ENCODE measurements at places on chromosomes 2 and 18. TPM values are rescaled to one million over a fixed set of nuclear protein-coding genes. Genes with fewer than 3 reads are reported as not detected.

DNA sequence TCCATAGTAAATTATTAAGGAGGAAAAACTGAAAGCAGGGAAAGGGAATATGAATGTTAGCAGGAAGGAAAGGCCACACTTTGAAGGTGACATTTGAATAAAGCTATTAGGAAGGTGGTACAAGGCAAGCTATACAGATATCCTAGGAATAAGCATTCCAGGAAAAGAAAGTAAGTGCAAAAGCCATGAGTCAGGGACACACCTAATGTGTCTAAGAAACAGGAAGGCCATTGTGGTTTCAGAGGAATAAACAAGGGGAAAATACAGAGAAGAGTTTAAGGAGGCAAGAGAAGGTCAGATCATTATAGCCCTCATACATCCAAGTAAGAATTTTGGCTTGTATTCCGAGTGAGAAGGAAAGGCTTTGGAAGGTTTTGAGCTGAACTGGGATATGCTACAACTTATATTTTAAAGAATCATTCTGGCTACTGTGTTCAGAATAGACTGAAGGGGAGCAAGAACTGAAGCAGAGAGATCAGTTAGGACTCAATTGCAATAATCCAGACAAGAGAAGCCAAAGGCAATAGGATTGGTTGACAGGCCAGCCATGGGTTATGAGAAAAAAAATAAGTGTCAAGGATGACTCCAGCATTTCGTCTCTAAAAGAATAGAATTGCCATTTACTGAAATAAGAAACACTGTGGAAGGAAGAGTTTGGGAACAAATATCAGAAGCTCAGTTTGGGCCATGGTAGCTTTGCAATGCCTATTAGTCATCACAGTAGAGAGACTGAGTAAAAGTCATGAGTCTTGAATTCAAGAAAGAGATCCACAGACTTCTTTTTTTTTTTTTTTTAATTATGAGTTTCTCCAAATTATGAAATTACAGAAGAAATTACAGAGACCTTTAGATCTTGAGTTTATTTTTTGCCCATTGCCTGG is 11.3 kb downstream of the RAD51AP2 start:
- DNase-seq = no peak

DNA sequence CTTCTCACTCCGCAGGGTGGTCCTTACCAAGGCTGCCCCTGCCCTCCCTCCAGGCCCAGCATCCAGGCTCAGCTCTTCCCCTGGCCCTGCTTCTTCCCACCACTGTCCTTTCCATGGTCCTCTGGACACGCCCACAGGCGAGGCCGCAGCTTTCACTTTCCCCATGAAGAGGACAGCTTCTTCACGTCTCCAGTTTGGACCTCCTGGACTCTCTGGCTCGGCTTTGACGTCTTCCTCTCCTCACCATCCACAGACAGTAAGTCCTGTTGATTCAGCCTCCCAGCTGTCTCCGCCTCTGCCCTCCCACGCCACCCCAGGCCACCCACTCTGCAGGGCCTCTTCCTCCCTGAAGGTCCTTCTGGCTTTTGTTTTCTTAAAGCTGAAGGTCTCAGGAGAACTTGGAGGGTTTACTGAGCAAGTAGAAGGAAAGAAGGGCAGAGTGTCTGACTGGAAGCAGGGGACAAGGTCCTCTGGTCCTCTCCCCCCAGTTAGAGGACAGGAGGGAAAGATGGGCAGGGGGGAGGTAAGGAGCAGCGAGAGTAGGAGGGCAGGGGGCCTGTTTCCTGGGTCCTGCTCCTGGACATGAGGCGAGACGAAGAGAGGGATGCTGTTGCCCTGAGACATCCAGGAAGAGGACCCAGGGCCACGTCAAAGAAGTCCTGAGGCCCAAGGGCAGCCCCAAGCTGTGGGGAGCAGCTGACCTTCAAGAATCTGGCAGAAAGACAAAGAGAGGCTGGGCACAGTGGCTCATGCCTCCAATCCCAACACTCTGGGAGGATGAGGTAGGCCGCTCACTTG is 24.7 kb upstream of the NMUR1 start:
- peak; percentile 63 for DNase-seq

DNA sequence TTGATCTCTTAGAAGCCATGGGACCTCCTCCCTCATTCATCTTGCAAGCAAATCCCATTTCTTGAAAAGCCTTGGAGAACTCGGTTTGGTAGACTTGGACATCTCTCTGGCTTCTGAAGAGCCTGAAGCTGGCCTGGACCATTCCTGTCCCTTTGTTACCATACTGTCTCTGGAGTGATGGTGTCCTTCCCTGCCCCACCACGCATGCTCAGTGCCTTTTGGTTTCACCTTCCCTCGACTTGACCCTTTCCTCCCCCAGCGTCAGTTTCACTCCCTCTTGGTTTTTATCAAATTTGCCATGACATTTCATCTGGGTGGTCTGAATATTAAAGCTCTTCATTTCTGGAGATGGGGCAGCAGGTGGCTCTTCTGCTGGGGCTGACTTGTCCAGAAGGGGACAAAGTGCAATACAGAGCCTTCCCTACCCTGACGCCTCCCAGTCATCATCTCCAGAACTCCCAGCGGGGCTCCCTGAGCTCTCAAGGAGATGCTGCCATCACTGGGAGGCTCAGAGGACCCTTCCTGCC is 20.0 kb downstream of the FOSL2 start:
- DNase-seq = no peak

DNA sequence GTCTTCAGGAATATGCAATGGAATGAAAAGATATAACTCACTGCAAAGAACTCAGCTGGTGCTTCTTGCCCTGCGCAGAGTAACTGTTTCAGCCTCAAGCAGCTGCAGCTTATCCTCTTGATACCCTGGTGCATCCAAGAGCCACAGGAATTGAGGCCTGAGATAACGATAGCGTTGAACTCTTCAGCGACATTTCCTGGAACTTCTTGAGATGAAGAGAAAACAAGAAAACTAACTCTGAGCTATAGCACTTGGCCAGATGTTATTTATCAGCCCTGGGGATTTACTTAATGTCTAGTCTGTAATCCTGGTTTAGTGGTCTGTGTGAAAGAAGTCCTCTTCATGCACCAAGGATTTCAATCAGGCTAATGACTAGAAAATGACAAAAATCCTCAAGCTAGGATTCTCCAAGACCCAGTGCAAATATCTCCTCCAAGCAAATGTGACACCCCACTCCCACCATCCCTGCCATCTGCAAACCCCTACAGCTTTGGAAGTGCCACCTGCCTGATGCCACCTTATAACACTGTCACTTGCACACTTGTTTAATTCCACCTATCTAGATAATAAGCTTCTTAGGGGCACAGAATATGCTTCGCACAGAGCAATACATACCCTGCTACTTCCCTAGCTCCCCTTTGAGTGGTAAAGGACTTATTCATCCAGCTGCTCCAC is 40.6 kb downstream of the EHD3 start:
- peak; percentile 27 for DNase-seq

- DNase-seq = no peak
Measured at GRCh38 chr2:217875138-217875537, 127.7 kb downstream of the TNS1 start.

DNA sequence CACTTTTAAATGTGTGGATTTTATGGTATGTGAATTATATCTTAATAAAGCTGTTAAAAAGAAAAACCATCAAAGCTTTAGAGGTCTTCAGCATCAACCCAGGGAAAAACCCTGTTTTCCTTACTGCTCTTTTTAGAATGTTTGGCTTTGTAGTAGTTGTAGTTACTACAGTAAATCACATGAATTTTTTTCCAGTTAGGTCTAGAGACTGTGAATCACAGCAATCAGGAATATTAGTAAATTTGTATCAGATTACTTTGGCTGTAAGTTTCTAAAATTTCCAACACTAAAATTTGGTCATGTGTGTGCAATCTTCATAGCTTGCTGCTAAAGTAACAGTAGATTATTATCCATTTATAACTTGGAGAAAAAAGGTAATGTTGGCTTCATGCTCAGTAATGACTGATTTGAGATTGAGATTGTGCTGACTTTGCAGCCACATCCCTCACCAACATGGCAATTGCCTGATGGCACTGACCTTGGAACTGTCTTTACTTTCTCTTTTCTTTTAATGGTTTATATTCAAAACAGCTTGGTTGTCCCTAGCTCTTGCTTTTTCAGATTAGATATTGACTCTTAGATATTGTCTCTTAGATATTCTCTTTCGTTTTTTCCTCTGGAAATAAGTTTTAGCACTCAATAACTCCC is 41.1 kb downstream of the LCLAT1 start:
- DNase-seq = no peak

GRCh38 chr2:21042958-21043743 is 722 bp downstream of the APOB start:
- peak; percentile 44 for DNase-seq

DNA sequence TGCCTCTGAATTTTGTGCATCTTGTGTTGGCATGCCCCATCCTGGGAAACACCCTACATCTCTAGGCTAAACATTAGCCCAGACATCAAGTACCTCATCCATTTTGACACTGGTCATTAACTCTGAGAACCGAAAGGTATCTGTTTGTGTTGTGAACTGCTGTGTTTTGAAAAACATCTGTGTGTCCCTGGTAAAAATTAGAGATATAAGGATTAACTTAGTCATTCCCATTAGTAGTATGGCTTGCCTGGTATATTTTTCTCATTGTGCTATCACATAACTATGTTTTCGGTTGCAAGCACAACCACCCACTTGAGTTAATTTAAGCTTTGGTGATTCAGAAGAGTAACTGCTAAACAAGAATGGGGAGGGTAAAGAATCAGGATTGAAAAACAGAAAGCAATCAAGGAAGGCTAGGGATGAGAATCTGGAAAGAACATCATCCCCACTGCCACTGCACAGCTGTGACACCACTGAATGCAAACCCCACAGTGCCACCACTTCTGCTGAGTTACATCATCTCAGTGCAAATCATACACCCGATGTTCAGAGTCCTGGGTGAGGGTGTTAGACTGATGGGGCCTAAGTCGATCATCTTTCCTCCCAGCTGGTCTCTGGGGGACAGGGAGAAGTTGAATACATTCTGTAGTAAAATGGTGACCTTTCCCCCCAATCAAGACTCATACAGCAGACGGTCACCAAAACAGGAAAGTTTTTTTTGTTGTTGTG is 234.0 kb downstream of the EPHA4 start:
- DNase-seq = no peak

DNA sequence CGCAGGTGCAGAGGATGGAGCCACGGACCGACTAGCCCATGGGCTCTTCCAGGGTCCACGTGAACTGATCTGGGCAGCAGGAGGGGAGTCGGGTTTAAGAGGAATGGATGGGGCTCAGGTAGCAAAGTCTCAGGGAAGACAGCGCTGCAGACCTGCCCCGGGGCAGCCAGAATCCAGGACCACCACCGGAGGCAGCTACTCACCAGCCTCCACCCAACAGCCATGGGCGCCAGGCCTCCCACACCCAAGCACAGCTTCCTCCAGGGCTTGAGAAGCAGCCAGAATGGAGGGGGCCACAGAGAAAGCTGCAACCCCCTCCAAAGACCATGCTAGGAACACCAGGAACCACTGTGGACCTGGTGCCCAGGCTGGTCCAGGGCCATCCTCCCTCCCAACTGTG is 164.3 kb downstream of the TWIST2 start:
- no peak for DNase-seq

- no peak for DNase-seq
Measured at GRCh38 chr18:46920653-46921052, 3.3 kb downstream of the KATNAL2 start.

- DNase-seq = no peak
Measured at GRCh38 chr18:42564761-42565160, 550.7 kb downstream of the RIT2 start.

GRCh38 chr2:134079373-134079772 is 174.5 kb upstream of the MGAT5 start:
- no peak for DNase-seq

- no peak for DNase-seq
Measured at GRCh38 chr2:64447317-64448040, 6.5 kb upstream of the LGALSL start.

DNA sequence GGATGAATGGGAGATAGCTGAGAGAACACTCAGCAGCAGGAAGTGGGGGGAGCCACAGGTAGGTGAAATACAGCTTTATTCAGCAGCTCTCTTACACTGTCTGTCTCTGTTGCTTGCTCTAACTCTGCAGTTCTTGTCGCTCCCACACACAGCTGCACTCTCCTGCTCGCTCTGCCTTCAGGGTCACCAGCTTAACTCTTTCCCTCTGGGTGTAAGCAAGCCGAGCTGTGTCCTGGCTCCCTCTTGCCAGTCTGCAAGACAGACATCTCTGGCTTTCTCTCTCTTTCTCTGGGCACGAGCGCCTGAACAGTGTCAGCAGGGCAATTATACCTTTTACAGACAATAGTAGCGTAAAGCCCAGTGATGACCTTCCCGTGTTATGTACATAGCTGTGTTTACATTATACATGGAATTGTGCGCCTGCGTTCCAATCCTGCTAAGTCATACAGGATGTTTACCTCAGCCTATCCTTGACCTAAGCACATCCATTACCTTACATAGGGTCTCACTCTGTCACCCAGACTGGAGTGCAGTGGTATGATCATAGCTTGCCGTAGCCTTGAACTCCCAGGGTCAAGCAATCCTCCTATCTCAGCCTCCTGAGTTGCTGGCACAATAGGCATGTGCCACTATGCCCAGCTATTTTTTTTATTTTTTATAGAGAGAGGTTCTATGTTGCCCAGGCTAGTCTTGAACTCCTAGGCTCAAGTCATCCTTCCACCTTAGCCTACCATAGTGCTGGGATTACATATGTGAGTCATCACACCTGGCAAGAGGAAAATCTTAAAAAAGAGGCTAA is 57.8 kb upstream of the CHN1 start:
- no peak for DNase-seq

DNA sequence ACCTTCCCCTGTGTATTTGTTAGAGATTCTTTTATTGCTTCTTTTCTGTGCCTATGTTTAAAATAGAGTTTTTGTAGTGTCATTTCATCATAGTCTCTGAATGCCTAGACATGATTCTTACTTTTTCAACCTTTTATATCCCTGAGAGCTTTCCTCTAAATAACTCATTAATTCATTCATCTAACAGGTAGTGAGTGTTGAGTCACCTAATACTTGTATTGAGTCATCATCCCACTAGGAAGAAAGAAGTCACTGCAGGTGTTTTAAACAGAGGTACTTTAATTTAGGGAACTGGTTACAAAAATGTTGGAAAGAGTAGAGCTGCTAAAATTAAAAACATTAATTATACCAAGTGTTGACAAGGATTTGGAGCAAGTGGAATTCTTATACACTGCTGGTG is 18.5 kb upstream of the NMS start:
- no peak for DNase-seq

- DNase-seq = no peak
Measured at GRCh38 chr18:43303376-43303775, 26.1 kb upstream of the SYT4 start.

- DNase-seq = no peak
Measured at GRCh38 chr18:22211657-22212056, 42.3 kb downstream of the GATA6 start.

Gene COL6A3
- 239 TPM for polyA plus RNA-seq

Gene OTX1
- not detected for polyA plus RNA-seq

Gene DHRS9
- 0.93 TPM for polyA plus RNA-seq

Gene ALKAL2
- polyA plus RNA-seq = 5.4 TPM

Gene IL37
- not detected for polyA plus RNA-seq

Gene LCT
- polyA plus RNA-seq = not detected

Gene CTAGE1
- not detected for polyA plus RNA-seq

Gene ST6GAL2
- polyA plus RNA-seq = 12.8 TPM

Measured in right renal cortex interstitium (tissue), 3 donors.